Forelimb muscle (tissue), 1 donor: ENCODE measurements at places on chromosomes 13 and 19.

GRCh38 chr13:30846866-30847265 lies 59.2 kb upstream of the MEDAG start:
- DNase-seq, result no peak

GRCh38 chr13:50248516-50249143 lies 233.4 kb downstream of the KCNRG start:
- DNase-seq, result no peak

DNA sequence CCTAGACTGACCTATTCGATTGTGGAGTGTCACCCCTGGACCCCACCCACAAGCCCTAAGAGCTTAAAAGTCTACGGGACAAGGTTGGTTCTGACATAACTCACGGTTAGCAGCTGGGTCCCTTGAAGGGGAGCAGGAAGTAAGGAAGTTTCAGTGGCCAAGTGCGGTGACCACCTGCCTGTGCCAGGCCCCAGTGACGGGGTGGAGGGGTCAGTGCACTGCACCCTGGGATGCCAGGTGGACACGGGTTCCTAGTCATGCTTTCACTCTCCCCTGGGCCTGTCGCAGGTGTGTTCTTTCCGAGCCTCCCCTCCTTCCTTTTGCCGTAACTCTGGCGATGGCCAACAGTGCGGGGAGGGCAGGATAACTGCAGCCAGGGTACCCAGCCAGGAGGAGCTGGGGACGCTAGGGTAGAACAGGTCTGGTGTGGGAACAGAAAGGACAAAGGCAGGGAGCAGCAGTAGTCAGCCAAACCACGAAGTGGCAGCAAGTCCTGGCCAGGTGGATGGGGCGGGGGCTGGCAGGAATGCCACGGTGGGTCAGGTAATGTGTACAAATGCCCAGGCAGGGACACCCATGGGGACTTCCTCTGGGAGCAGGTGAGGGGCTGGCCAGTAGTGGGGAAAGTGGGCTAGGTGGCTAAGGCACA lies 58.3 kb downstream of the RGCC start:
- DNase-seq, result no peak

GRCh38 chr13:73772449-73773167 lies 361.6 kb downstream of the KLF12 start:
- DNase-seq, result no peak

- no peak for DNase-seq
Measured at GRCh38 chr19:10717054-10717355, 874 bp upstream of the DNM2 start.

DNA sequence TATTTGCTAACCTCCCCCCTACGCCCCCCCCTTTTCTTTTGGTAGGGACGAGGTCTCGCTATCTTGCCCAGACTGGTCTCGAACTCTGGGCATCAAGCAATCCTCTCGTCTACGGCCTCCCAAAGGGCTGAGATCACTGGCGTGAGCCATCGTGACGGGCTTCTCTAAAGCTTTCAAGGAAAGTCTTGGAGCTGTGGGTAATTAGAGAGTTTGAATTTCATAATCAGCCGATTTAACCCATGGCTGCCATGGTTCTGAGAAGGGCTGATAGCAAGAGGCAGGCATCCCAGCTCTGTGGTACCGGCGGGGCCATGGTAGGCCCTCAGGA lies 679 bp upstream of the ABHD8 start:
- DNase-seq, result no peak

DNA sequence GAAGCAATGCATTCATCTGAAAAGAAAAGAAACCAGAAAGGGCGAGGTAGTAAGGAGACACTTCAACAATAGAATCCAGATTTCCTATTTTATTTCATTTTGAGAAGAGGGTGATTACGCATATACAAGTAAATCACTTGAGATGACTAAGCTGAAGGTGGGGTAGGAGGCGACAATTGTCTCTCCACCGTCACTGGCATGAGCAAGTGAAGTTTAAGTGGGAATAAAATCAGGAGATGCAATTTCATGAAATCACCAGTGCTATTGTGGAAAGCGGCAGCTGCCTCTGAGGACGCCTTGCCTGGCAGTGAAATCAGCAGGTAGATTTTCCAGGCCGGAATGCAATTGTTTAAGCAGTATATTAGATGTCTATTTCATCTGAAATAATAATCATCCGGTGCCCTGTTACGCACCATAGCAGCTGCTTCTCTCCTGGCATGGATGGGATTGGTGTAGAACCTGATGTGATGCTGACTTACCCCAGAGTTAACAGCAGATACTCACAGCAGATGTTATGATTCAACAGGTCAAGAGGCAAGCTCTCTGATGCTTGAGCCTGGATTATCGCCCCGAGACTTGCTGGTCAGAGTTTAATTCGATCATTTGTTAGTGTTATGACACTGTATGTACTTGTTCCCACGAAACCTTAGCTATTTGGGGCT lies 64.3 kb downstream of the RASL11A start:
- no peak for DNase-seq

- no peak for DNase-seq
Measured at GRCh38 chr13:27960362-27961226, 8.5 kb downstream of the CDX2 start.

GRCh38 chr13:80591976-80592740 lies 251.2 kb upstream of the SPRY2 start:
- DNase-seq, result no peak

DNA sequence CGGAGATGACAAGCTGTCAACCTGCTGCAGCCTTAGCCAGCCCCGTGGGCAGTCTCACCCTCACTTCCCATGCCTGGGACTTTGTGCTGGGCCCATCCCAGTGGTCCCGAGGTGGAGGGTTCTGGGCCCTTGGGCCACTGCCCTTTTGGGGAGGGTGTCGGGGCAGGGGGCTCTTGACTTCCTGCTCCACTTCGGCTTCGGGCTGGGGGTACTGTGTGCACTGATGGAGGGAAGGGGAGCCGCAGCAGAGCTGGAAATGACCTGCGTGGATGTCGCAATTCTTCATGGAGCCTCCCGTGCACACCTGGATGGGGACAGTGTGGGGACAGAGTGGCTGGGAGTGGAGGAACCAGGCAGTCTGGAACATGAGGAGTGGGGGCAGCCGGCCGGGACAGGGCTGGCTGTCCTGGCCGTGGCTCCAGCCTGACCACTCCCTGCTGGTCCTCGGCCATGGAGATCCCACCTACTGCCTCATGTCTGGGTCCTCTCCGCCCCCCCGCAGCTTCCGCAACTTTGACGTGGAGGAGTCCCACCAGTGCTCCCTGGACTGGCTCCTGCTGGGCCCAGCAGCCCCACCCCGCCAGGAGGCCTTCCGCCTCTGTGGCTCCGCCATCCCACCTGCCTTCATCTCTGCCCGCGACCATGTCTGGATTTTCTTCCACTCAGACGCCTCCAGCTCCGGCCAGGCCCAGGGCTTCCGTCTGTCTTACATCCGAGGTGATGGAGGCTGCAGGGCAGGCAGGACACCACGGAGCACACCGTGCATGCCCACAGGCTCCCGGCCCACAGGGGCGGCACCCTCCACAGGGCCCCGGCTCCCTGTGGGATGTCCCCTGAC lies 10.2 kb downstream of the LRP3 start:
- DNase-seq, result no peak

- DNase-seq, result no peak
Measured at GRCh38 chr19:17393002-17393401, 994 bp downstream of the CCDC194 start.

- DNase-seq, result no peak
Measured at GRCh38 chr19:14616407-14616806, 33.5 kb downstream of the CLEC17A start.
